T-cell (primary cell): ENCODE measurements at places on chromosomes 3 and 15. TPM values are rescaled to one million over a fixed set of nuclear protein-coding genes. Genes with fewer than 3 reads are reported as not detected.

Gene ARGFX
- total RNA-seq = not detected

Gene GRM7
- not detected for total RNA-seq

Gene ACTRT3
- total RNA-seq = not detected

Gene GOLGA8G
- 0.03 TPM for total RNA-seq

Gene THRB
- not detected for total RNA-seq

Gene AP3B2
- 0.61 TPM for total RNA-seq

Gene ARL14
- total RNA-seq = not detected

Gene CYFIP1
- total RNA-seq = 10.2 TPM

Gene MAGI1
- 0.23 TPM for total RNA-seq

Gene EXD1
- not detected for total RNA-seq

Gene SAMD7
- total RNA-seq = not detected

Gene ACAA1
- total RNA-seq = 95.4 TPM

Gene STAG1
- total RNA-seq = 38.9 TPM

Gene LRRC15
- total RNA-seq = not detected

Gene TNFAIP8L3
- total RNA-seq = not detected

DNA sequence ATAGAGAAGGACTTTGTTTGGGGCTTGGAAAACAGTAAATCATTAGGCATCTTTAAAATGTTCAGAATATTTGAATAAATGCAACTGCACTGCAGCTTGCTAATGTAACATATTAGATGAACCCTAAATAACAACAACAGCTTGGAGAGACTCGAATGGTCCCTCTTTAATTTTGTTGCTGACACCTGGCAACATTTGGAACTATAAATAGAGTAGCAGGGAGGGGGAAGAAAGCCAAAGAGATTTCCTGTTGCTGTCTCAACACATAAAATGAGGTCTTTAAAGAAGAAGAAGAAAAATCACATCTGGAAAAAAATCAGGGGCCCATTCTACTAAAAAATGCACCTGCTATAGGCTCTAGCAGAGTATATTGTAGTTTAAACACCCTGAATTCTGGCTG is 49.9 kb upstream of the DPPA4 start:
- DNase-seq = no peak

GRCh38 chr15:47466357-47466756 is 250.9 kb upstream of the SEMA6D start:
- no peak for DNase-seq

DNA sequence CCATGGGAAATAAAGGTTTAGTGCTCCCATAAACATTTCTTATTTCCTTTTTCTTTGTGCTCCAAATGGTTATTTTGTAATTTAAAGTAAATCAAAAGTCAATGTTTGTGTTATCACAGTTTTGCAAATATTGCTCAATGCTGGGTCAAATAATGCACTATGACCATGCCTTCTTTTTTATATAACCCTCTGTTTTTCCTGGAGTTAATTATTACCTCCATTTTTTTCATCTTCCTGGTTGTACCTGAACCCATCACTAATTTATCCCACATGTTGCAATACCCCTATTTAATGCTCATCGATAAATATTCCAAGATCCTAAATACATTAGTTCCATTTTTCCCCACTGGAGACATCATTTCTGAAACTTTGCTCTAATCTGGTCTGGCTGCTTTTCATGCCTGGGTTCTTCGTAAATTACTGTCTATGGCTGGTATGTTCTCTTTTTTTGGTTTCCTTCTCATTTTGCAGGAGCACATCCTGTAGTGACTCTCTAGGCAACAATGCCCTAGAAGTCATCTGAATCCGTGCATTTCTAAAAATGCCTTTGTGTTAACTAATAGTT is 66.4 kb downstream of the OXNAD1 start:
- no peak for DNase-seq

- DNase-seq = no peak
These were observed 21.8 kb downstream of the GABPB1 start for GRCh38 chr15:50333229-50333628.

DNA sequence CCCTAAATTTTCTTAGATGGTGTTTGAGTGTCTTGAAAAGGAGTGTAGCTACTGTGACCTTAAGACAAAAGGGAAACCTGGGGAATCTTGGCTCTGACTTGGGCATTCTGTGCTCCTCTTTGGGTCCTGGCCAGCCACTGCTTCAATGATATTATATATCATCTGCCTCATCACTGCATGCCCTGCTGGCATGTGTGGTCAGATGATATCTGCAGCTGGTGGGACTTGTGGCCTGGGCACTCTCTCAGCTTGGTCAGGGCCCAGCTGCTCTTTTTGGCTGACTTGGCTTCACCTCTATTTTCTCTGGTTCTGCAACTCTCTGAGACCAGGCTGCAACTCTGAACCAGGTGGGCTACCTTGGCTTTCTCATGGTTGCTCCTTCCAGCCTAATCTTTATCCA is 446.1 kb upstream of the RARB start:
- DNase-seq = no peak

DNA sequence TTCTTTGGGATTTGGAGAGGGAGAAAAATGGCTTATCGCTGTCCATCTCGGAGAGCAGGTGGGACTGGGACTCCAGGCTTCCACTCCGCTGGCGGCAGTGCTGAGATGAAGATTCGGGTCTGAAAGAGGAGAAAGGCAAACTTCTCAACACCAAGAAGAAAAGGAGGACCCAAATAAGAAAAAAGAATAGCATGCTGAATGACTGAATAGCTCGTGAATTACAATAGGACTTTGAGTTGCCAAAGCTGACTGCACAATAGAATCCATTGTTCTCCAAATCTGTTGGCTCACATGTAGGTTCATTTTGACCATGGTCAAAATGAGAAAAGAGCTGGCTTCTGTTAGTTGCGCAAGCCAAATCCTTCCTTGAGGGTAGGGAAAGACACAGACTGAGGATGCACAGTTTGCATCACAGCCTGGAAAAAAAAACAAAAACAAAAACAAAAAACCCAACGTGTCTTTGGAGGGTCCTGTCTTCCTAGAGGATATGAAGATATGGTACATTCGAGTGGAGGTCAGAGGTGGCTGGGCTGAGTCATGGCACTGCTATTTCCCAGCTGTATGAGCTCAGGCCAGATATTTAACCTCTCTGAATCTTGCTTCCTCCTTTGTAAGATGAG is 59.3 kb upstream of the LMOD3 start:
- DNase-seq = no peak

GRCh38 chr3:99817047-99817436 is 620 bp upstream of the CMSS1 start:
- DNase-seq = no peak

DNA sequence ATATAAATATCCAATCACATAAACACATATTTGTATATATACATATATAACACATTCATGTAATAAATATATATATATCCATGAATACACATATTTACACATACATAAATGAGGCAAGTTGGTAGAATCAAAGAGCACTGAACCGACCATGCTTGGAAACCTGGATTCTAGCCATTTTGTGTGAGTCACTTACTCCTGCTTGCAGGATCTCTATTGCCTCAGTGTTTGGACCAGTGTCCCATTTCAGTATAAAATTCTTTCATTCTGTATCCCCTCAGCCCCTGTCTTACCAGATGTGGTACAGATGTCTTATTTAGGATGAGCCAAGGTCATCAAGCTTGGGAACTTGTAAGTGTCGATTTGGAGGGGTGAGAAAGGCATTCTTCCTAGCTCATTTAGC is 391.4 kb upstream of the FRG2C start:
- DNase-seq = no peak

- no peak for DNase-seq
These were observed 31.0 kb upstream of the TM4SF4 start for GRCh38 chr3:149443545-149443912.

DNA sequence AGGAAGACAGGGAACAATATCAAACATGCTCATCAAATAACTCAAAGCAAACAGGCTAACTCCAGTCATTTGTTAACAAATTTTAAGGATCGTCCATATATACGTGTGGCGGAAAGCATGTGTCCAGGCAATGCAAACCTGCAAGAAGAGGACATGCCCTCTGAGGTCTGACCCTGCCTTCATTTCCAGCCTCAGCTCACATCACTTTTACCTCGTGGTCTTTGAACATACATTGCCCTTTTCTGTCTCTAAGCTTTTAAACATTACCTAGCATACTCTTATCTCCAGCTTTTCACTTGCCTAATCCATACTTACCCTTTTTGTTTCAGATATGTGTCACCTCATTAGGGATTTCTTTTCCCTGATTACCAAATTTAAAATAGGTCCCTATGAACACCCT is 944.4 kb downstream of the ROBO1 start:
- DNase-seq = no peak

- no peak for DNase-seq
These were observed 2.6 kb upstream of the XYLB start for GRCh38 chr3:38343797-38344594.

DNA sequence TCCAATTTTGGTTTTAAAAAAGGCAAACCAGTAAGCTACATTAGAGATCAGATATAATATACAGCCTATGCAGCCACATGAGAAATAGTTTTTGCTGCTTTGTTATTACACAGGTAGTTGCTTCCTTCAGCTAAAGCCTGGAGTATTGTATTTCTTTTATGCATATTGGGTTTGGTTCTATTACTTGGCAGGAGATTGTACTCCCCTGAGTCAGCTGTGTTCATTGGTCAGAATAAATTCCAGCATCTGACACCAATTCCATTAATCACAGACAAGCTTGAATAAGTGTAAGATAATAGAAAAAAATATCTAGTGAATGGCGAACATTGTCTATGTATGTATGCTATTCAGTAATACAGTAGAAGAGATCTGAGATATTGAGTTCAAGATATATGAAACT is 26.1 kb upstream of the ZCWPW2 start:
- DNase-seq = no peak

GRCh38 chr3:71956069-71956340 is 171.1 kb upstream of the PROK2 start:
- DNase-seq = no peak

DNA sequence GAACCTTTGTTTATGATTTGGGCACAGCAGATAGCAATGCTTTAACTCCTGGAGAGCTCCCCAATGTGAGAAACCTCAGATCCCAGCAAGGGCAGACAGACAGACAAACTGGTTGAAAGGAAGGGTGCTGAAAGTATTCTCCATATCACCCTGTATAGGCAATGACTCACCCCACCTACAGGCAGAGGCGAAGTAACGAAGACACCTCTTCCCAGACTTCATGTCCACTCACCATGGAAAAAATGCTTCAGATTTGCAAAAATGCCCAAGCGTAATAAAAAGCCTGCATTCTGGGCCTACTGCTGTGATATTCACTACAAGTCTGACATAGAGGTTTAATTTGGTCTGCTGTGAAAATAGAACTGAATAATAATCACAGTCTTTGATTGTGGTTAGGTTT is 50.5 kb downstream of the THBS1 start:
- no peak for DNase-seq

- DNase-seq = no peak
These were observed 422.0 kb downstream of the SOX2 start for GRCh38 chr3:182133752-182134151.

- no peak for DNase-seq
These were observed 61.0 kb downstream of the LRIG1 start for GRCh38 chr3:66439666-66440344.

GRCh38 chr15:66041276-66041675 is 172.0 kb downstream of the RAB11A start:
- no peak for DNase-seq

DNA sequence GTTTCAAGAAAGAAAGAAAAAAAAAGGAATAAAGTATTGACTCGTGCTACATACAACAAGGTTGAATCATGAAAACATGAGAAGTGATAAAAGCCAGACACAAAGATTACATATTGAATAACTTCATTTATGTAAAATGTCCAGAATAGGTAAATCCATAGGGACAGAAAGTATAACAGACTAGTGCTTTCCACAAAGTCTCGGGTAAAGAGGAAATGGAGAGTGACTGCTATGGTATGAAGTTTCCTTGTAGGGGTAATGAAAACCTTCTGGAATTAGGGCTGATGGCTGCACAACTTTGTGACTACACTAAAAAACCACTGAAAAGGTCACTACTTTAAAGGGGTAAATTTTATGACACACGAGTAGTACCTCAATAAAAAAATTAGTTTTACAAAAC is 13.0 kb downstream of the LRRFIP2 start:
- no peak for DNase-seq

GRCh38 chr15:39100106-39100660 is 480.7 kb upstream of the THBS1 start:
- no peak for DNase-seq

DNA sequence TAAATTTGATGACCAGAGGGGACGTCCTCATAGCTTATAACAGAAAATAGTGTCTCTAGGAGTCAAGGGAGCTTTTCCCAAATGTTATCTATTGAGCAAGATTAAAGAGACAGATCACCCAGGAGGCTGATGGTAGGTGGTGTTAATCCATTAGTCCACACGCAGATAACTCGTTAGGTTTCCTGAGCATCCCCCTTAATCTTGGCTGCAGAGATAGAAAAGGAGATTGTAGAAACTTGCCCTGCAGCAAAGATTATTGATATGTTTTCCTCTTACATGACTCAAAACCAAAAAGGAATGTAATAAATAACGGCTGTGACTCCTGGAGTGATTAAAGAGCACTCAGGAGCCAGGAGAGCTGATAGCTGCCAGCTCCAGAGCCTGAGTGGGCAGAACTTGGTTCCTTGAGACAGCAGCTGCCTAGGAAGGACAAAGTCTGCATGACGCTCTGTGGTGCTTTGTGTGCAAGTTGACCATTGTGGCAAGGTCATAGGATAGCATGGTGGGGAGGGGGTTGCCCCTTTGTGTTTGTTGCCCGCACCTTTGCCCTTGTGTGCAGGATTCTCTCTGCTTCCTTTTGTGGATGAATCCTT is 234.8 kb downstream of the PTPRG start:
- no peak for DNase-seq

- no peak for DNase-seq
These were observed 16.4 kb upstream of the LDHAL6B start for GRCh38 chr15:59190291-59190690.

GRCh38 chr15:80749589-80749988 is 29.6 kb upstream of the CEMIP start:
- DNase-seq = no peak

DNA sequence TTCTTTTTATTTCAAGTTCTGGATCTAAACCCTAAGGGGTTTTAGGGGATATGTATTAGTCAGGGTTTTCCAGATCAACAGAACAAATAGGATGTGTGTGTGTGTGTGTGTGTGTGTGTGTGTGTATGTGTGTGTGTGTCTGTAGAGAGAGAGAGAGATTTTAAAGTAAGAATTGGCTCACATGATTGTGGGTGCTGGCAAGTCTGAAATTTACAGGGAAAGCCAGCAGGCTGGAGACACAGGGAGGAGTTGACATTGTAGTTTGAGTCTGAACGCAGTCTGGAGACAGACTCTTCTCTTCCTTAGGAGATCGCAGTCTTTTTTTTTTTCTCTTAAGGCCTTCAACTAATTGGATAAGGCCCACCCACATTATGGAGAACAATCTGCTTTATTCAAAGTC is 428.8 kb upstream of the TBL1XR1 start:
- no peak for DNase-seq

GRCh38 chr15:42147431-42147735 is 9.1 kb downstream of the PLA2G4F start:
- no peak for DNase-seq

- no peak for DNase-seq
These were observed 61.2 kb downstream of the THBS1 start for GRCh38 chr15:39642011-39642640.
